ENCODE measurements at places on chromosomes 5 and 9.
A peak's percentile ranks its signal among the peaks of the same experiment; 100 is the strongest.

- no peak for DNase-seq
These were observed 55.0 kb downstream of the TNPO1 start for GRCh38 chr5:72871366-72872024.

DNA sequence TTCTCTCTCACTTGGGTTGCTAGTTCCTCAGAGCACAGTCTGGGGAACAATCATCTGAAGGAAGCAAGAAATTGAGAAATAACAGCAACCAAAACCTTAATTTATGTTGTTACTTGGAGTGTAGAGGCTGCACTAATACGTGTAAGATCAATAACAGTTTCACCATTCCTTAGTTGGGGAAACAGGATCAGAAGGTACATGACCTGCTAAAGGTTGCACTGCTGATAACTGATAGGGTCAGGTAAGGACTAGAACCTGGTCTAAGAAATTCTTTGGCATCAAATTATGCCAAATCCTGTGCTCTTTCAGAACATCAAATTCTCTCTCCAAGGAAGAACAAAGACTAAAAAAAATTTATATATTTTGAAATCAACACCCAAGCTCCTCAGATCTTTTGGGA lies 278.6 kb upstream of the C9orf72 start:
- DNase-seq: no peak

DNA sequence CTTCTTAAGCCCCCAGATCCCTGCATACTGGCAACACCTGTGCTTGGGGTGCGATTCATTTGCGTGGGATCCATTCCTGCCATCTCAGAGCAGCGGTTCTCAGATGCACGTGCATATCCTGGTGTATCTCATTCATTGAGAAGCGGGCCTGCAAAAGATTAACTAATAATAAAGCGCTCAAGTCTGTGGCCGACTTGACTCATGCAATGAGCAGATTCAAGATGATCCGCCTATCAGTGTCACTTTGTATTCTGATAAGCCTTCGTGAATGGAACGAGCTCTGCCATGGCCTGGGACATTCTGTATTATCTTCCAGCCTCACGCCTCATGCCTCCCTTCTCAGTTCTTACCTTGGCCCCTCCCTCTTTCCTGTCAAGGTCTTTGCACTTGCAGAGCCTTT lies 22.3 kb downstream of the C1QTNF2 start:
- DNase-seq: peak; percentile 95

DNA sequence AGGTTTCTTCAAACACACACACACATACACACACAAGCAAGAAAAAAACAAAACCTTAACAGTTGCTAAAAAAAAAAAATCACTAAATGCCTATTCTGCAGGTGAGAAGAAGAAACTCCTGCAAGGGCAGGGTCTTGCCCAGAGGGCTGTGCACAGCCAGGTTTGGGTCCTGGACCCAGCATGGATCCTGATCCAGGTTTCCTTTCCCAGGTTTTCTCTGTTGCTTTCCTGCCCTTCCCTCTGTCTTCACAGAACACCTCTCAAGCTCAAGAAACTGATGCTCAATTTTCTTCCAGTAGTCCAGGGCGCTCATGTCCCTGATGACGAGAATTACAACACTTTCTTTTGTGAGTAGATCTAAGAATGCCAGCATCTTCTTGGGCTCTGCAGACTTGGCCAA lies 136.6 kb downstream of the PAX5 start:
- DNase-seq: no peak

GRCh38 chr9:95605816-95606488 lies 89.2 kb upstream of the PTCH1 start:
- DNase-seq: no peak

DNA sequence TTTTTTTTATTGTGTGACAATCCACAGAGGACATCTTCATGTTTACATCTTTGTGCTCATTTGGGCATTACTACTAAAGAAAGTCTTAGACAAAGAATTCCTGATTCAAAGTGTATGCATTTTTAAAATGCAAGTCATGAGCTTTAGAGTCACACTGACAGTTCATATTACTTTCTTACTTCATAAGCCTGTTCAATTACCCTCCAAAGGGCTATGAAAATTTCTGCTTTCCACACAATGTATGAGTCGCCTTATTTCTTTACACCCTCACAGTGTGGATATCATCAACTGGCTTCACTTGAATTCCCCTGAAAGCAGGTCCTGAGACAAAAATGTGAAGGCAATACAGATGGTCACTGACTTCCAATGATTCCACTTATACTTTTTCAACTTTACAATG lies 280.4 kb upstream of the PTGER4 start:
- no peak for DNase-seq

- no peak for DNase-seq
These were observed 316.6 kb upstream of the RIOK2 start for GRCh38 chr5:97499605-97500004.

DNA sequence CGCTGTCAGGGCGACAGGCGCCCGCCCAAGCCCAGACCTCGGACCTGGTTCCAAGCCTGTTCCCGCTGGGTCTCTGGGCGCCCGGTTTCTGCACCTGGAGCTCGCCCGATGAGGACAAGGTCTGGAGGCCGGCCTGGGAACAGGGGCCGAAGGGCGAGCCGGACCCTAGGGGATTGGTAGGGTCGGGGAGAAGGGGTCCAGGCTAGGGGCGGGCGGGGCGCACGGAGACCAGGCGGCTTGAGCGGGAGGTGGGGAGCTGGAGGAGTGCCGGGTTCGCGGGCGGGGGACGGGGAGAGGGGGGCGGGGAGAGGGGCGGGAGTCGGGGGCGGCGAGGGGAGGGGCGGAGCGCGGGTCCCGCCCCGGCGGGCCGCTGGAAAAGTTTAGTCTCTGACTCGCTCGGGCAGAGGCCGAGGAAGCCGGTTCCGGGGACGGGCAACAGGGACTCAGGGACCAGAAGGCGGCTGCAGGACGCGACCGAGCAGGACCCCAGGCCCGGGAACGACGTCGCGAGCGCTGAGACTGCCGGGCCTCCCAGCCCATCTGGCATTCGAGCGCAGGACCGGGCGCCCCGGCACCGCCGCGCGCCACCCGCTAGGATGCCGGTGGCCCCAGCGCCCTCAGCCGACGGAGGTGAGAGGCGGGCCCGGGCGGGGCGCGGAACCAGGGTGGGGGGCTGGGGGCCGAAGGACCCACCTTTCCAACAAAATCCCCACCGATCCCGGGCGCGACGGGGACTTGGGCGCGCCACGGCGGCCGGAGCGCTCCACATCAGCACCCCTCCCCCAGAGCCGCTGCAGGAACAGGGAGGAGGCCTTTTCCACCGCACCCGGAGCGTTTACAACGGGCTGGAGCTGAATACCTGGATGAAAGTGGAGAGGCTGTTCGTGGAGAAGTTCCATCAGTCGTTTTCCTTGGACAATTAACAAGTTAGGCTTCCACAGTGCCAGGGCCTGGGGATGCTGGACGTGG lies at the start of gene S1PR3:
Gene S1PR3 (plus strand): TSS at position 403 of the 969 bp plus-strand sequence. CDS start 9,733 bp downstream, outside the sequence.
- no peak for DNase-seq

- no peak for DNase-seq
These were observed 24.0 kb upstream of the ANKRD31 start for GRCh38 chr5:75260708-75261107.

GRCh38 chr5:119353213-119353612 lies 2.6 kb upstream of the TNFAIP8 start:
- DNase-seq: no peak

DNA sequence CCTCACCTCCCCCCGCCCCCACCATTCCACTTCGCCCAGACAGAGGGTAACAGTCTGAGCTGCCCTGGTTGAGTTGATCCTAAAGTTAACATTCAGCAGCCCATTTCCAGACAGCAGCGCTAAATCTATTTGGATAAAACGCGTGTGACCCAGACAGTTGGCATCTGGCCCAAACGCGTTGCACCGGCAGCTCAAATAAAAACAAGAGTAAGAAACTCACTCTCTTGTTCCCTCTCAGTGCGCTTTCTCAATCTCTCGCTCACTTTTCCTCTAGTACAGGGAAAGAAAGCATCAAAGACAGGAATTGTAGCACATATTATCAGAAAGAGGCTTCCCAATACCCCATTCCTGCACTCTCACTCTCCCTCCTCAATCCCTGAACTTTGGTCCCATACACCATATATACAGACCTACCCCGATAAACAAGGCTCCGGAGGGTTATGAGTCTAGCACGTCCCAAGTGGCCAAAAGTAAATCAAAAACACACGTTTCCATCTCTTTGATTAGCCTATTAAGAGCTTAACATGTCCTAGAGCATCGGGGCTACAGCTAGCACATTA lies 1.3 kb downstream of the ADAMTS6 start:
- DNase-seq: peak; percentile 73

GRCh38 chr9:21519855-21520434 lies 37.8 kb upstream of the IFNE start:
- DNase-seq: no peak

GRCh38 chr9:26394025-26394424 lies 498.6 kb downstream of the CAAP1 start:
- no peak for DNase-seq

DNA sequence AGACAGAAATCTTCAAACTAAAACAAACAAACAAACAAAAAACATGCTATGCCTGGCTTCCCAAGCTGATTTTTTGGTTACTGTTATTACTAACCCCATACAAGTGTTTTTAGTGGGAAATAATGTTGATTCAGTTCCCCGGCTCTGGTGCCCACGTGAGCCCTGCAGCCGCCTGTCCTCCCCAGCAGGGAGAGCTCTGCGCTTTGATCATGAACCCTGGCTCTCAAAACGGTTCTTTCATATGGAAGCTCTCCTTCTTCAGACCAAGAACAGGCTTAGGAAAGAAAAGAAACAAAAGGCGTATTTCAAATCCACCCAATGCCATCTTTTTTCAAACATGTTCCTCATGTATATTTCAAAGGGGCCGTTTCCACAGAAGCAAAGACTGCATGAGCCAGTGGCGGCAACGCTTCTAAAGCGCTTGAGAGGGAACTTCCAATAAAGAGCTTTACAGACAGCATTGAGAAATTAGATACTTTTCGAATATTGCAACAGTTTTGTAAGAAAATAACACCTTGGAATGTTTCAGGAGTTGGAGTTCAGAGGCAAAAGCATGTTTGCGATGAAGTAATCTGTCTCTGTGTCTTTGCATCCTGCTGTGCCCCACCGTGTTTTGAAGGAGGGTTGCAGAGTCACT lies 74.8 kb downstream of the ICE1 start:
- peak; percentile 71 for DNase-seq

- DNase-seq: no peak
These were observed 12.5 kb downstream of the WDR70 start for GRCh38 chr5:37391591-37391990.

- DNase-seq: no peak
These were observed 14.1 kb downstream of the LCN10 start for GRCh38 chr9:136728548-136729123.

DNA sequence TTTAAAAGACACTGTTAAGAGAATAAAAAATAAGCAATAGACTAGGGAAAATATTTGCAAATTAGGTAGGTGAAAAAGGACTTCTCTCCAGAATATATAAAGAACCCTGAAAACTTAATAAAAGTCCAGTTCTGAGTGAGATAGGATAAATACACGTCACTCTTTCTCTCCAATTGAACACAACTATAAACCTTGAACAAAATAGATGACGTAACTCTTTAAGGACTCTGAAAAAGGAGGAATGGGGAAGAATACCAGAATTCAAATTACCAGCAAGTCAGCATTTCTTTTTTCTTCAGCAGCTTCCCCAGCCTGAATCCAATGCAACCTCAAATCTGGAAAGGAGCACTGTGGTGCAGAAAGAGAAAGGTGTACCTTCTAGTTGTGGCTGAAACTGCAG lies 6.8 kb upstream of the WDR41 start:
- no peak for DNase-seq

DNA sequence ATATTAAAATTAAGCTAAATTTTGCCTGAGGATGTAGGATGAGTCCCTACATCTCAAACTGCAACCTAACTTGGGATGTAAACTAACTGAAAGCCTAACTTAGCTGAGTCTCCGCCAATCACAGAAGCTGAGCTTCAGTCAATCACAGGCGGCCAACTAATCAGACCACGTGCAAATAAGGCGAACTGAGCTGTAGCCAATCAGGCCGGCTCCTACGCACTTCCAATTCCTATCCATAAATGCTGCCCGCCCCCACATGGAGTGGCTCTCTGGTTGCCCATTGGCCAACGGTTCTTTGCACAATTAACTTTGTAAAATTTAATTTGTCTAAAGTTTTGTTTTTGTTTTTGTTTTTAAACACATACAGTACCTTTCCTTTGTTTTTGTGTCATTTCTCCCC lies 13.9 kb upstream of the GPX8 start:
- no peak for DNase-seq

GRCh38 chr5:108720391-108720790 lies 27.3 kb upstream of the FER start:
- no peak for DNase-seq

DNA sequence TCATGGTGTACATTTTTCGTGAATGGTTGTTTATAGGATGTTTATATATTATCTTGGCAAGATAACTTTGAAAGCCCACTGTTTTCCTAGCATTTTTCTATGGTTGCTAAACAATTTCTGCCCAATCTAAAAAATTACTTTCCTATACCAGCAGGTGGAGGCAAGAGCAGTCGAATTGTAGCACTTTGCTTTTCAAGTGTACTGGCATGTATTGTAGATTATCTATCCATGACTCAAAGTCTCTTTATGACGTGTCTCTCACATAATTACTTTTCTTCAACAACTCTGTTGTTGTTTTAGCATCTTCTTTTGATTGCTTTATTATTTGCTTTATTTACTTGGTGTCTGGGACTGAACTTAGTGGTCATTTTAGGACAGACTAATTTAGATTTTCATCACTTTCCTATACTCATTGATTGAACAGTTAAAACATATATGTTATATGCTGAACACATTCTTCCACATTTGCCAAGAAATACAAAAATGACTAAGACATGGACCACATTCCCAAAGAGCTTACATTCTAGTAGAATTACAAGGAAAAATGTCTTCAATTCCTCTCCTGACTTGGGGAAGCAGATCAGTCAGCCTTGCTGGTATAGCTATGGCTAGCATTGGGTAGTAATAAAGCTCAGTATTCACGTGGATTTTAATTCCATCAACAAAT lies 20.7 kb downstream of the NLN start:
- DNase-seq: peak; percentile 87

DNA sequence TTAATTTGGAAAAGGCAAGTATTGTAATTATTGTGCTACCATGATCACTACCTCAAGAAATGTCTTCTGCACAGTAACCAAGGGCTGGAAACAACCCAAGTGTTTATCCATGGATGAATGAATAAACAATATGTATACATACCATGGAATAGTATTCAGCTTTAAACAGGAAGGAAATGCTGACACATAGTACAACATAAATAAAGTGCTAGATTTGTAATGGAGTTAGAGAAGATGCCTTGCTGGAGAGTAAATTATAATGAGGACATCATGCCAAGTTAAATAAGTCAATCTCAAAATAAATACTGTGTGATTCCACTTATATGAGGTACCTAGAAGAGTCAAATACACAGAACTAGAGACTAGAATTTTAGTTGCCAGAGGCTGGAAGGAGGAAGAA lies 160.0 kb downstream of the CCDC192 start:
- no peak for DNase-seq

GRCh38 chr9:72863456-72864094 lies 89.3 kb downstream of the ALDH1A1 start:
- DNase-seq: peak; percentile 18

GRCh38 chr5:55691265-55692105 lies 20.6 kb downstream of the SLC38A9 start:
- peak; percentile 75 for DNase-seq
